ENCODE measurements at places on chromosomes 3 and 15. TPM values are rescaled to one million over a fixed set of nuclear protein-coding genes. Genes with fewer than 3 reads are reported as not detected.
A peak's percentile ranks its signal among the peaks of the same experiment; 100 is the strongest.

- no peak for DNase-seq
- H3K4me1 ChIP-seq = peaks cover 8% of the 10 kb centered on the region
- peaks cover 4% of the 10 kb centered on the region for H3K36me3 ChIP-seq
- no peak overlapping the region for H3K27ac ChIP-seq
Observed at GRCh38 chr3:72223116-72223515, 438.2 kb upstream of the PROK2 start.

- DNase-seq = no peak
- H3K27me3 ChIP-seq = no peaks in the 10 kb centered on the region
- H3K4me3 ChIP-seq = no peak overlapping the region
- no peaks in the 10 kb centered on the region for H3K36me3 ChIP-seq
- no peak overlapping the region for H3K27ac ChIP-seq
Observed at GRCh38 chr3:52432225-52432624, 12.7 kb downstream of the SEMA3G start.

Gene LDHAL6B
- total RNA-seq = not detected

- H3K36me3 ChIP-seq = no peaks in the 10 kb centered on the region
- H3K4me3 ChIP-seq = no peak overlapping the region
- no peak overlapping the region for H3K27ac ChIP-seq
- peaks cover 2% of the 10 kb centered on the region for H3K27me3 ChIP-seq
Observed at GRCh38 chr3:110456001-110456400, 615.6 kb upstream of the NECTIN3 start.

GRCh38 chr15:84810073-84810840 is 6.9 kb upstream of the ALPK3 start:
- H3K4me1 ChIP-seq = no peaks in the 10 kb centered on the region
- peak overlapping the region; percentile 38 for H3K27ac ChIP-seq
- no peaks in the 10 kb centered on the region for H3K36me3 ChIP-seq
- H3K27me3 ChIP-seq = peaks cover 2% of the 10 kb centered on the region
- no peak overlapping the region for H3K4me3 ChIP-seq
- DNase-seq = no peak
